Germinal center (tissue), 1 donor: ENCODE measurements at places on chromosomes 7 and 10.

GRCh38 chr10:103490986-103491314 lies 2.6 kb upstream of the NEURL1 start:
- no peak for DNase-seq

GRCh38 chr7:43511769-43512515 lies 71.0 kb upstream of the STK17A start:
- DNase-seq = no peak

- DNase-seq = no peak
Observed at GRCh38 chr7:71480791-71481190, 348.8 kb downstream of the GALNT17 start.

DNA sequence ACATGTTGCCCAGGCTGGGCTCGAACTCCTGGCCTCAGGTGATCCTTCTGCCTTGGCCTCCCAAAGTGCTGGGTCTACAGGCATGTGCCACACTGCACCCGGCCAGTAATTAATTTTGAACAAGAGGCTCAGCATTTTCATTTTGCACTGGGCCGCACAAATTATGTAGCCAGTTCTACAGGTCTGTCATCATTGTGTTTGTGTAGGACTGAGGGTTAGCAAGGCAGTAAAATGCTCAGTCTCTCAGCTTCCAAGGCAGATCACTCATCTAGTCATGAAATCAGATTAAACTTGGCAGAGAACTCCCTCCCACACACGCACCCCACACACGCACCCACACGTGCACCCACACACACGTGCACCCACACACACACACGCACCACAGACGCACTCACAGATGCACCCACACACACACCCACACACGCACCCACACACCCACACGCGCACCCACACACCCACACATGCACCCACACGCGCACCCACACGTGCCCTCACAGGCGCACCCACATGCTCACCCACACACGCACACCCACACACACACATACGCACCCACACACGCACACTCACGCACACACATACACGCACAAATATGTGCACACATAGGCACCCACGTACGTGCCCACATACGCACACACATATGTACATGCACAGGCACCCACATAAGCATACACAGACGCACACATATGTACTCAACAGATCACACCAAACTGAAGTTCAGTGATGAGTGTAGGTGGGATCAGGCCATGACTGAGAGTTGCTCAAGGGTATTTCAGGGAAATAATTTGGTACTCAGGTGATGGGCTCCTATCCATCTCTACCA lies 27.8 kb upstream of the PROSER2 start:
- no peak for DNase-seq
